D721Med (cell line): ENCODE measurements at places on chromosomes 4 and X.

GRCh38 chr4:121308328-121308663, 72.5 kb downstream of the QRFPR start:
- DNase-seq: no peak

- DNase-seq: no peak
These were observed 150.9 kb downstream of the ENPP6 start for GRCh38 chr4:184066584-184067300.

GRCh38 chr4:25030277-25031076, at the start of gene LGI2:
Gene LGI2, minus strand, starts transcription at chr4:25030946. Its CDS starts 253 bp downstream, at chr4:25030693.
- DNase-seq: peak; percentile 63

- DNase-seq: no peak
These were observed 13.7 kb downstream of the SEPTIN11 start for GRCh38 chr4:76963131-76963750.

- no peak for DNase-seq
These were observed 149.3 kb downstream of the PALLD start for GRCh38 chr4:168646001-168646768.

GRCh38 chrX:81876437-81876836, 674.5 kb downstream of the SH3BGRL start:
- DNase-seq: no peak

GRCh38 chr4:18033111-18034085, 11.8 kb upstream of the LCORL start:
- no peak for DNase-seq

- DNase-seq: no peak
These were observed 982 bp downstream of the PDLIM5 start for GRCh38 chr4:94452476-94453371.

- DNase-seq: no peak
These were observed 2.0 kb downstream of the DDX3X start for GRCh38 chrX:41335958-41336331.

- no peak for DNase-seq
These were observed 1048.4 kb downstream of the NLGN4X start for GRCh38 chrX:5180135-5180741.

- DNase-seq: no peak
These were observed 131.6 kb upstream of the TENM3 start for GRCh38 chr4:182111586-182111985.

- DNase-seq: no peak
These were observed 17.1 kb downstream of the GAB1 start for GRCh38 chr4:143353797-143354196.

DNA sequence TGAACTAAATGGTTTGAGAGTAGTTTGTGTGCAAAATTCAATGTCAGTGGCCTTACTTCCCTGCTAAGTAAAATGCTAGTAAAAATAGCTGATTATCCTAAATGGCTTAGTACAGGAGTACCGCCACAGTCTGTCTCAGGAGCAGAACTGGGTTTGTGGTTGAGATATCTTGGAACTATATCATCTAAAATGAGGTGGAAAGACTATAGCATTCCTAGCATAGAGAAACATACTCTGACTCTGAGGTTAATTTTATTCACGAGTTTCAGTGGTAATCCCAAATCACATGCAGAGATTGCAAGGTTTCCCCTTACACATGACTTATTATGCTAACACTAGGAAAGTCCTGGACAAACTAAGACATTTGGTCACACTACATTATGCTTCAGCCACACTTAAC, 70.4 kb downstream of the OR13H1 start:
- DNase-seq: no peak

- no peak for DNase-seq
These were observed 20.0 kb downstream of the SH3RF1 start for GRCh38 chr4:169250796-169251195.

DNA sequence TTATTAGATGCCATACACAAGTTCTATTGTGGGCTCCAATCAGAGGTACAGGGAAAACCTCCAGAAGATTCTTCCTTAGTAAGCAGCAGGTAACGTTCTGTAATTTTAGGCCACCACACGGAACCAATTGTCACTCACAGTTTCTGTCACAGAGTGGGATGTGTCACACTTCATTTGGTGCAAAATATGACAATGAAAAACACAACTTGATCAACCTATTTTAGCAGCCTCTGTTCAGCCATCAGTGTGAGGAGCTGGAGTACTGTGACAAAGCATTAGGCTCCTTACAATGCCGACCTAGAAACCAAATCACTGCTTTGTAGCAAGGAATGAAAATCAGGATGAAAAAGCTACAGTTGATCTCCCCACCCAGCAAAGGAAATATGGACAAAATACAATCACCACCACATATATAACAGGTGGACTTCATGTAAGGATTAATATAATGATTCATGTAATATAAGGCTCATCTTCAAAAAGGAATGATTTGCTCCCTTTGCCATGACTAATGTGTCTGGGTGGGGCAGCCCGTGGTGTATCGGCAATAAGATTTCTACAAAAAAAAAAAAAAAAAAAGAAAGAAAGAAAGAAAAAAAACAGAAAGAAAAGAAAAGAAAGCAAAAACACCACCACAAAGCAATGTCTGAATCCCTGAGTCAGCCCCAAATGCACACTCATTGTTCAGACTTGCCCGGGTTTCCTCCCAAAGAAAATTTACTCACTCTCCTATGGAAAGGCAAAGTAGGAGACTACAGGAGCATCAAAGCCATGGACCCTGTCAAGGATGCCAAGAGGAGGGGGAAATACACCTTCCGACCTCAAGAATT, 36.0 kb downstream of the SLC9A7 start:
- DNase-seq: no peak

DNA sequence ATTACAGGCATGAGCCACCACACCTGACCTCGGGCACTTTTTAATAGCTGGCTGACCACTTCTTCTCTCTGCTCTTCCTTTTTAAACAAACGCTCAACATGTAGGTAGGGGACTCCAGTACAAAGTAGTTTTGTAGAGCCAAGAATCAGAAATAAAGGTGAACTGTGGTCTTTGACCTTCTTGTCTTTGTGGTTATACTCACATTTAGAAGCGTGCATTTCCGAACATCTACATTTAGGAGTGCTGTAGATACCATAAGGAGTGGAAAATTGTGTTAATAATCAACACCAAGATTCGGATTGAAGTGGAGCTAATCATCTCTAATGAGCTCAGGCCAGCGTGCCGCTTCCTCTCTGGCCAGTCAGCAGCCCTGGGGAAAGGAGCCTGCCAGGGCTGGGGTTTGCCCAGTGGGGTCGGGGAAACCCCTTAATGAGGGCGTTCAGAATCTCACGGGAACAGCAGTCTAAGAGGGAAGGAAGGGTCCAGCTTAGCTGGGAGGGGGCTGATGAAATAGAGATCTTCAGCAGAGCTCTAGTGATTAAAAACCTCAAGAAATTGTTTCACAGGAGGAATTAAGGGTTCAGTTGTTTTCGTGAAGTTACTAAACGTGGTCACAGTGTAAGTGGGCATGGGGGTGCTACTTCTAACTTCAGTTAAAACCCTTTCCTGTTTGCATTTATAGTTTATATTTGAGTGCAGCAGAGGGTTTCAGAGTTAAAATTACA, 81.2 kb downstream of the GAB1 start:
- DNase-seq: no peak

DNA sequence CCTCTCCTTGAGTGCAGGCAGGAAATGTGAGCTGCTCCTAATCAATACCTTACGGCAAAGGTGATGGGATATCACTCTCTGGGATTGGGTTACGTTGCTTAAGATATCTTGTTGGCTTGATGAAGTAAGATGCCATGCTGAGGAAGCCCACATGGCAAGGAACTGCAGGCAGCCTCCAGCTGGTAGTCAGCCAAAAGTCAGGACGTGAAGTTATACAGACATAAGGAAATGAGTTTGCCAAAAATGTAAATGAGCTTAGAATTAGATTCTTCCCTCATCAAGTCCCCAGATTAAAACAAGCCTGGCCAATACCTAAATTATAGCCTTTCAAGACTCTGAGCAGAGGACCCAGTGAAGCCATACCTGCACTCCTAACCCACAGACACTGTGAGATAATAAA, 155.0 kb downstream of the QDPR start:
- DNase-seq: no peak

DNA sequence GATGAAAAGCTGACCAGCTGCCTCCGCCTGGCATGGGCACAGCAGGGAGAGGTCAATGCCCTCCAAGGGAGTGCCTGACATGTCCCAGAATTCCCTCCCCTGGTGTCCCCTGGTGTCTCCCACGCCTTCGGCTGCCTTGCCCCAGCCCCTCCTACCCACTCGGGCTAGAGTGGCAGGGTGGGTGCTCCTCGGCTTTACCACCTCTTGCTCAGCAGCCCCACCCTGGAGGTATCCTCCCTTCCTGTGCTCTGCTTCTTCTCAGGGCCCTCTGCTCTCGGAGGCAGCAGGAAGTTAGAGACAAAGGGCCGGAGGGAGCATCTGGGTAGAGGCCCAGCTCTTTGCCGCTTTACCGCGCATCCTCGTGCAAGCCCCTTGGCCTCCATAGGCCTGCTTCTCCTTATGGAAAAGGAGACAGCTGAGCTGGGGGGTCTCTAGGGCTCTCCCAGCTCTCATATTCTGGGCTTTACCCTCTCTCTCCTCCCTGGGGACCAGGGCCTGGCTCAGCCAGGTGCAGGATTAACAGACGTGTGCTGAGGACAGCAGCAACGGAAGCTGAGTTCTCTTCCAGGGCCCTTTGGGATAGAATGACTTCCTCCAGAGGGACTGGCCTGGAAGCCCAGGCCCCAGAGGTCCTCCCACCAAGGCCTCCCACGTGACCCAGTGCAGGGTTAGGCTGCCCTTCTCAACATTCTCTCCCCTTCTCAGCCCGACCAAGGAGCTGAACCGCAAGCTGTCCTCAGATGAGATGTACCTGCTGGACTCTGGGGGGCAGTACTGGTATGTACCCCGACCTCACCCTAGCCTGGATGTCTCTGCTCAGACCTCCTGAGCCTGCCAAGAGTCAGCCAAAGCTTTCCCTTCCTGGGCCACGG, 17.2 kb downstream of the XPNPEP2 start:
- no peak for DNase-seq

DNA sequence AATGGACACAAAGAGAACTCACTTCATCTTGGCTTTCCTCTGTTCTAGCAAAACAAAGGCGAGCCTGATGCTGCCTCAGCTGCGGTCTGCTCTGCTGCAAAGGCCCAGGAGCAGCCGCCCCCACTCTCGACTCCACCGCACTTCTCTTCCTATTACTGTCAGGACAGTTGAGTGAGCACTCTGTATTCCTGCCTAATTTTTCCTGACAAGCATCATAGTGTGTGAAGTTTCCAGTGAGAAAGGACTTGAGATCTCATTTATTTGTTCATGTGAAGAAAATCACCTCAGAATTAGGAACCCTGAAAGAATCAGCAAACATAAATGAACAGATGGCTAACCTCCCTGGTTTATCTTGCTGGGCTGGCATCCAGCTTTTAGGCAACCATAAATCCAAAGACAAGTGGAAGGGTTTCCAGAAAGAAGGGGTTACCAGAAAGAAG, 15.6 kb downstream of the SCARB2 start:
- no peak for DNase-seq

GRCh38 chrX:96692454-96692853, 7.8 kb downstream of the DIAPH2 start:
- DNase-seq: no peak

GRCh38 chr4:48483777-48484493, 792 bp downstream of the SLC10A4 start:
- DNase-seq: no peak

GRCh38 chrX:47361538-47362511, 8.6 kb upstream of the ZNF157 start:
- peak; percentile 53 for DNase-seq

GRCh38 chr4:173243917-173244658, 75.5 kb downstream of the GALNT7 start:
- no peak for DNase-seq

DNA sequence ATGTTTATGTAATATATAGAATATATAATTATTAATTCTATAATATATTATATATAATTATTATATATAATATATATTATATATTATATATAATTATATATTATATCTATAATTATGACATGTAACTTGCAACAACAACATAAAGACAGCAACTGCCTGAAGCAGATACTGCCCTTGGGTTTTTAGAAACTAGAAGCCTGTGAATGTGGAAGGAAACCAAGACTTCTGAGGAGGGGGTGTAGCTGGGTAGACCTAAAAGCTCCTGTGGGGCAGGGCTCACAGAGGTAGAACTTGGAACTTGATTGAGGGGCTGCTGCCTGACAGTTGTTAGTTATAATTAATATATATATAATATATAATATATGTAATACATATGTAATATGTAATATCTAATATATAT, 167.2 kb upstream of the SLIT2 start:
- no peak for DNase-seq

- no peak for DNase-seq
These were observed 113.8 kb upstream of the FAM9B start for GRCh38 chrX:9147726-9148125.

- no peak for DNase-seq
These were observed 940 bp upstream of the DCTD start for GRCh38 chr4:182918044-182918607.

DNA sequence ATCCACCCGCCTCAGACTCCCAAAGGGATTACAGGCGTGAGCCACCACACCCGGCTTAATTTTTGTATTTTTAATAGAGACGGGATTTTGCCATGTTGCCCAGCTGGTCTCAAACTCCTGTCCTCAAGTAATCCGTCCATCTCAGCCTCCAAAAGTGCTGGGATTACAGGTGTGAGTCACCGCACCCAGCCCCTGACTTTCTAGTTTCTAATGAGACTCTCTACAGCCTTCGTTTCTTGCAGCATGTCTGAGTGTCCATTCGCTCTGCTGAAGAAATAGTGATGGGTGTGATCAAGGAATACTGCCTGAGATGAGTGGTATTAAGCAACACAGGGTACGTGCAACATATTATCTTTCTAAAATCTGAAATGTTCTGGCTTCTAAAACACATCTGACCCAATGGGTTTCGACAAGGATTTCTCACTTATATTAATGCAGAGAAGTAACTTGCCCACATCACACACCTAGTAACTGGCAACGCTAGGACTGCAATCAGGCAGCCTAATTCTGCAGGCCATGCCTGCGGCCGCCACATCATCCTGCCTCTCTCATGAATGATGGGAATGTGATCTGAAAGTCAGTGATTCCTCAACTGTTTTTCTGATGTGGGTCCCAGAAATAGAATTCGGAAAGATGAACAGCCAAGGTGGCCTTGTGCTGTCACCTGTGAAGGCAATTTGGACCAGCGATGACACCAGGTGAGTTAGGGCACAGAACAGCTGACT, 74.3 kb downstream of the RBM47 start:
- DNase-seq: no peak
